ENCODE measurements at places on chromosomes 1 and 21. TPM values are rescaled to one million over a fixed set of nuclear protein-coding genes. Genes with fewer than 3 reads are reported as not detected.

SPRR2E gene
- not detected for total RNA-seq

DNA sequence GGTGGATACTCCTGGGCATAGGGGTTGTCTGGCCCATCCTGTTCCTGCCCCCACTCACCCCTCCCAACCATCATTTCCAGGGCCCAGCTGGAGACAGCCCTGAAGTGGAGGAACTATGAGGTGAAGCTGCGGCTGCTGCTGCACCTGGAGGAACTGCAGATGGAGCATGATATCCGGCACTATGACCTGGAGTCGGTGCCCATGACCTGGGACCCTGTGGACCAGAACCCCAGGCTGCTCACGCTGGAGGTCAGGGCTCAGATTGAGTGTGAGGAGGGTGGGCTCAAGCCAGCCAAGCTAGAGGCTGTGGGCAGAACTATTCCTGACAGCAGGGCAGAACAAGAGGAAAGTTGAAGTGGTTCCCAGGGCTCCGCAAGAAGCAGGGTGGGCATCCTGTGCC lies 14.2 kb downstream of the RHOC start:
- H3K4me1 ChIP-seq = no peaks in the 10 kb centered on the region
- no peaks in the 10 kb centered on the region for H3K27me3 ChIP-seq
- H3K36me3 ChIP-seq = no peaks in the 10 kb centered on the region
- no peak for DNase-seq
- H3K27ac ChIP-seq = no peak overlapping the region

DNA sequence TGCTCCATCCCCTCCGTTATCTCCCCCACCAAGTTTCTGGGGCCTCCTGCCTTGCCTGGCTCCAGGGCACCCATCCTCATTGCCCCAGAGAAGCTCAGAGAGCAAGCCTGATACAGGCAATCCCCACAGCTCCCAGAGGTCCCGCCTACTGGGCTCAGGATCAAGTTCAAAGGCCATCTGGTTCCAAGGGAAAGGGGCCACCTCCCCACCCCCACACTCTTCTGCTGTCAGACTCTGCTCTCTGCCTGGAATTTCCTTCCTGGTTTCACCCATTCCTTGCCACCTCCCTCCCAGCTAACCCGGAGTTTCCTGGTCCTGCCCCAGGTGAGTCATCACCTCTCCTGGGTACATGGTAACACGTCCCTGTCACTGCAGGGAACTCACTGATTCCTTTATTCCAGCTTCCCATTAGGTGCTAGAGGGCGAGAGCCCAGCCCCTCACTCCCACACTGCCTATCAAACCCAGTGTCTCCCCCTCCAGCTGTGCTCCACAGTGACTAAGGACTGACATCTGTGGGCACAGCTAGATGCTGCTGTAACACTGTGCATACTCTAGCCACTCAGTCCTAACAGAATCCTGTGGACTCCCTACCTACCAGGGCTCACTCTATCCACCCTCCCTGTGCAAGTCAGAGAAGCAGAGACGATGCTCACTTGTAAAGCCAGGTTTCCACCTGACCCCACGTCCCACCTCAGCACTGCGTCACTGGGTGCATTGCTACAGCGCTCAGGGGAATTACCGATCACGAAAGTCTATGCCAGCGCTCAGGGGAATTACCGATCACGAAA lies 21.8 kb downstream of the RSPH1 start:
- H3K36me3 ChIP-seq = no peaks in the 10 kb centered on the region
- no peak overlapping the region for H3K4me3 ChIP-seq
- DNase-seq = peak; percentile 95
- H3K4me1 ChIP-seq = peaks cover 9% of the 10 kb centered on the region
- peak overlapping the region; percentile 69 for H3K27ac ChIP-seq

- H3K27ac ChIP-seq = no peak overlapping the region
- no peaks in the 10 kb centered on the region for H3K27me3 ChIP-seq
- no peaks in the 10 kb centered on the region for H3K4me1 ChIP-seq
- no peak for DNase-seq
- H3K36me3 ChIP-seq = no peaks in the 10 kb centered on the region
Observed at GRCh38 chr1:207343675-207344074, 22.2 kb downstream of the CD55 start.

GRCh38 chr1:165900576-165901380 lies 73.4 kb downstream of the UCK2 start:
- DNase-seq = no peak
- H3K27me3 ChIP-seq = no peaks in the 10 kb centered on the region
- H3K4me3 ChIP-seq = no peak overlapping the region
- H3K4me1 ChIP-seq = no peaks in the 10 kb centered on the region

- no peak for DNase-seq
- H3K36me3 ChIP-seq = no peaks in the 10 kb centered on the region
- H3K4me3 ChIP-seq = no peak overlapping the region
- H3K27me3 ChIP-seq = no peaks in the 10 kb centered on the region
Observed at GRCh38 chr1:36755303-36756230, 272.9 kb upstream of the CSF3R start.

DNA sequence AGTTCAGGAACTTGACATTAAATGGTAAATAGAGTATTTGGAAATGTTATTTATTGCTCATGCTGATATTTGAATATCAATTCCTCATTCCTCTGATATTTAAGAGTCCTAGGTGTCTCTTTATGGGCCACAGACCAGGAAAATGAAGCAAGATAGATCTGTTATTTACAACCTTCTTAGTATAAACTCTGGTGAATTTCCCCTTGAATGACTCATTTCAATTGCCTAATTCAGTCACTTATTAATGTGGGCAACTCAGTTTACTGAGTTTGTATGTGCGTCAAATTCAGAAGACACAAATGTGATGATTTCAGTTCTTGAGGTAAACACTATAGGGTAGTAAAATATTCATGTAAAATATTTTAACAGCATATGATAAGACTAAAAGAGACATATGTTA lies 1404.4 kb upstream of the PRMT6 start:
- no peaks in the 10 kb centered on the region for H3K4me1 ChIP-seq
- H3K27ac ChIP-seq = no peak overlapping the region
- H3K4me3 ChIP-seq = no peak overlapping the region
- H3K27me3 ChIP-seq = no peaks in the 10 kb centered on the region
- H3K36me3 ChIP-seq = no peaks in the 10 kb centered on the region

DNA sequence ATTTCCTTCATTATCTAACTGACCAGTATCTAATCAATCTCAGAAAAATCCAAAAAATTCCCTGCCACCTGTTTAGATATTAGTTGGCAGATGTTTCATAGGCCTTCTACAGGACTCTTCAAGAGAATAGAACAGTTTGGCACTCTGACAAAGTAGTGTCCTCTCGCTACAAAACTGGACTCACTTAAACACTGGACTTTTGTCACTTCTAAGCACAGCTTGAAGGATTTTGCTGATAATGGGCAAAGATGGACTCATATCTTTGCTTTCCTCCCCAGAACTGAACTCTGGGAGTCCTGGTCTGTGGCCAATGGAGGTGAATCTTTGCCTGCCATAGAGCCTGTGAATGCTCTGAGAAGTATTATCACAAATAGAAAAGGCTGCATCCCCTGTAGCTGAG lies 58.2 kb upstream of the ZNF326 start:
- H3K27ac ChIP-seq = no peak overlapping the region
- H3K4me3 ChIP-seq = no peak overlapping the region
- no peaks in the 10 kb centered on the region for H3K27me3 ChIP-seq
- H3K36me3 ChIP-seq = no peaks in the 10 kb centered on the region

KRTAP7-1 gene
- total RNA-seq = not detected

DNA sequence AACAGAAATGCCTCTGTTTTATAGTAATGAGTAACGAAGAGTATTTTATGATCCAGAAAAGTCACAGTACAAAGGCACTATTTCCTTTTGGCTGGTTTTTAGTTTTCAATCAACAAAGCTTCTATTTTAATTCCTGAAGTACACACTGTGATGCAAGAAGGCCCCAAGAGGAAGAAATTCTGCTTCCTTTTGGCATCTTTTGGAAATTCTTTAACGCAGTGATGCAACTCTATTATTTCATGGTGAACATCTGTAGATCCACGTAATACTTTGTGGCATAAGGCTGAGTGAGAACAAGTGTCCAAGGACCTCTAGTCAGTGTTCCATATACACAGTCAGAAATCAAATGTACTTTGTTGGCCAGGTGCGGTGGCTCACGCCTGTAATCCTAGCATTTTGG lies 137.5 kb downstream of the TGFB2 start:
- no peaks in the 10 kb centered on the region for H3K4me1 ChIP-seq
- H3K36me3 ChIP-seq = no peaks in the 10 kb centered on the region
- no peaks in the 10 kb centered on the region for H3K27me3 ChIP-seq
- no peak overlapping the region for H3K27ac ChIP-seq
- DNase-seq = no peak
- H3K4me3 ChIP-seq = no peak overlapping the region

DNA sequence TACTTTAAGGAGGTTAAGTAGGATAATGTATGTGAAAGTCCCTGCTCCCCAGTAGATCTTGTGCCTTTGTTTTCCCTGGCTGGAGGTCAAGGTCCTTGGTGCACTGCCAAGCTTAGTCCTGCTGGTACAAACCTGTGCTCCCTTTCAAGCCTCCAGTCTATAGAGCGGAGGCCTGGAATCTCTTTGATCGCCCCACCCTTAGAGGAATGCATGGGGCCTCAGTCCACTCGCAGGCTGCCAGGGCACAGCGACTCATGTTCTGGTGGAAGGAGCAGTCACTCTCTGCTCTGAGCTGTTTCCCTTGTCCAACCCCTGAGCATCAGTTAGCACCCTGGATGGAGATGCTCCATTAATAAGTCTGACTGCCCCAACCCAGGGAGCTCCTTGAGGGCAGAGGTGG lies 121.8 kb downstream of the HMGB4 start:
- no peaks in the 10 kb centered on the region for H3K27me3 ChIP-seq
- no peaks in the 10 kb centered on the region for H3K4me1 ChIP-seq
- no peaks in the 10 kb centered on the region for H3K36me3 ChIP-seq
- H3K4me3 ChIP-seq = no peak overlapping the region

GBP6 gene
- not detected for total RNA-seq

All from colonic mucosa (tissue), 4 donors.